NCI-H1105 (cell line): ENCODE measurements at places on chromosomes 11 and 22.

- DNase-seq: no peak
Measured at GRCh38 chr11:102966011-102966410, 10.5 kb upstream of the MMP13 start.

DNA sequence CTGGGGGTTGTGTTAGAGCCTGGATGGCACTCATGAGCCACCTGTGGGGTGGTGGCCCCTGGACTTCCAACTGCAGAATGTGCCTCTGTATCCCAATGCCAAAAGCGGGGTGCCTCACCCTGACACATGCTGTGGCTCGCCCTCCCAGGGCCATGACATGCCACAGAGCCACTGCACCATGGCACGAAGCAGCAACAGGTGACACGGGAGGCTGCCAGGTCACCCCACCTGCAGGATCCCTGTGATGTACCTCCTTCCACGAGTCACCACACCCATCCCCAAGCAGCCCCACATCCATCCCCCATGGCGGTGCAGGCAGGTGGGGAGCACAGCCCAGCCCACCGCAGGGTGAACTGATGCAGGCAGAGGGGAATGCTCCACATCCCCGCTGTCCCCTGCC lies 14.8 kb downstream of the NECTIN1 start:
- DNase-seq: no peak

DNA sequence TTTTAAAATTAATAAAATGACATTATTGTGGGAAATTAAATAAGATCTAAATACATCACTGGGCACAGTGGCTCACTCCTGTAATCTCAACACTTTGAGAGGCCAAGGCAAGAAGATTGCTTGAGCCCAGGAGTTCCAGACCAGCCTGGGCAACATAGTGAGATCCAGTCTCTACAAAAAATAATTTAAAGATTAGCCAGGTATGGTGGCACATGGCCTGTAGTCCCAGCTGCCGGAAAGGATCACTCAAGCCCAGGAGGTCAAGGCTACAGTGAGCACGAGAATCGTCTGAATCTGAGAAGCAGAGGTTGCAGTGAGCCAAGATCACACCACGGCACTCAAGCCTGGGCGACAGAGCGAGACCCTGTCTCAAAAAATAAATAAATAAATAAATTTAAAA lies 15.9 kb upstream of the CARD10 start:
- DNase-seq: no peak

- DNase-seq: no peak
Measured at GRCh38 chr11:2077061-2077802, 62.0 kb downstream of the IGF2 start.

GRCh38 chr11:109018639-109019038 lies 353.8 kb downstream of the DDX10 start:
- DNase-seq: no peak

- DNase-seq: no peak
Measured at GRCh38 chr11:3136546-3137455, 28.3 kb downstream of the OSBPL5 start.

DNA sequence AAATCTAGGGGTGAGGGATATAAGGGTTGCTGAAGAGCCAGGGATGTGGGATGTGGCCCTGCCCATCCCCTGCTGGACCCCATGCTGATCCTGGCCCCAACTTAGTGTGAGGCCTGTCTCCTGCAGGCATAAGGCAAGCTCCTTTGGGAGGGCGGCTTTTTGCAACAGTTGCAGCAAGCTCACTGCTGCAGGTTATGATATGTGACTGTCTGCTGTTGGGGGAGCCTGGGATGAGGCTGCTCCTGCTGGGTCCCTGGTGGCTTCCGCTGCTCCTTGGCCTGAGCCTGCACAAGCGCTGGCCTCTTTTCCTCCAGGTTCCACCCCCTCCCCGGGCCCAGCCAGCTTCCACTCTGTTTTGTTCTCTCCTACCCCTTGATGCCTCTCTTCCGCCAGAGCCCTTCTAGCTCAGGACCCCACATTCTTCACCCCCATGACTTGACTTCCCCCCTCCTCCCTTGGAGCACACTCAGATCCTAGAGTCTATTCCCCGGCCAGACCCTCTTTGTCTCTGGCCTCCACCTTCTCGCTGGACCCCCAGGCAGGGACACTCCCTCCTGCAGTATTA lies 35.0 kb upstream of the SYT13 start:
- no peak for DNase-seq

GRCh38 chr11:73248526-73249185 lies 23.5 kb upstream of the P2RY6 start:
- no peak for DNase-seq

DNA sequence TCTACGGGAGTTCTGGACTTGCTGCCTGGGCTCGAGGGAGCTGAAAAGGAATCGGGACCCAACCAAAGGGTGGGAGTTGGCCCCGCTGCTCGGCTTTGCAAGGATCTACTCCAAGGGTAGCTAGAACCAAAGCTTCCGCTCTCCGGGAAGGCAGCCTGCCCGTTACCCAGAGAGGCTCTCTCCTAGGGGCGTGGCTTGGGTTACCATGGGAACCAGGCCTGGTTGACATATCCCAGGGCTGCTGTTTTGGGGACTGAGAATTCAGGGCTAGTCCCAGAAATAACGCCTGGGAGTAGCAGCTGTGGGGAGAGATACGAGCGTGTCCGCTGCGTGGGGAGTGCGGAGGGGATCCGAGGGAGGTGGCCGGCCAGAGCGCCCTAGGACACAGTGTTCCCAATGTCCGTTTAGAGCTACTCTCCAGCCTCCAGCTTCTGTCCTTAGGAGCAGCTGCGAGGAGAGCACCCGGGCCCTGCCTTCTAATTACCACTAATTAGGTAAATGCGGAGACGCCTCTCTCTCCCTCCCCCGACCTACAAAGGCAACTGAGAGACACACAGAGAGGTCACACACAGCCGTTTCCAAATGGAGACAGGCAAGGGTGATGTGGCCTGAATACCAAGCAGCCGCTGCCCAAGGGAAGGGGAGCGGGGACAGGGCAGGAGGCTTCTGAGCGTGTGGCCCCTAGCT lies 141.6 kb upstream of the CADM1 start:
- DNase-seq: peak; percentile 80

- no peak for DNase-seq
Measured at GRCh38 chr11:63764679-63765647, 3.6 kb downstream of the ZFTA start.

DNA sequence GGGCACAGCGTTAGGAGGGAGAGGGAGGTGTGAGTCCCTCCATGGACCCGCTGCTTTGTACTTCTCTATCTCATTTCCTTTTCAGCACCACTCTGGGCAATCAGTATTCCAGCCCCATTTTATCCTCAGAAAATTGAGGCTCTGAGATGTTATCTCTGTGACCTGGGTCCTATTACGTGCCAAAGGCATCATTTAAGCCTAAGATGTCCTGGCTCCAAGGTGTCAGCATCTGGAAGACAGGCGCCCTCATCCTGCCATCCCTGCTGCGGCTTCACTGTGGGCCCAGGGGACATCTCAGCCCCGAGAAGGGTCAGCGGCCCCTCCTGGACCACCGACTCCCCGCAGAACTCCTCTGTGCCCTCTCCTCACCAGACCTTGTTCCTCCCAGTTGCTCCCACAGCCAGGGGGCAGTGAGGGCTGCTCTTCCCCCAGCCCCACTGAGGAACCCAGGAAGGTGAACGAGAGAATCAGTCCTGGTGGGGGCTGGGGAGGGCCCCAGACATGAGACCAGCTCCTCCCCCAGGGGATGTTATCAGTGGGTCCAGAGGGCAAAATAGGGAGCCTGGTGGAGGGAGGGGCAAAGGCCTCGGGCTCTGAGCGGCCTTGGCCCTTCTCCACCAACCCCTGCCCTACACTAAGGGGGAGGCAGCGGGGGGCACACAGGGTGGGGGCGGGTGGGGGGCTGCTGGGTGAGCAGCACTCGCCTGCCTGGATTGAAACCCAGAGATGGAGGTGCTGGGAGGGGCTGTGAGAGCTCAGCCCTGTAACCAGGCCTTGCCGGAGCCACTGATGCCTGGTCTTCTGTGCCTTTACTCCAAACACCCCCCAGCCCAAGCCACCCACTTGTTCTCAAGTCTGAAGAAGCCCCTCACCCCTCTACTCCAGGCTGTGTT lies 829 bp upstream of the APOC3 start:
- no peak for DNase-seq

GRCh38 chr11:104892723-104893511 lies 5.3 kb downstream of the CASP12 start:
- DNase-seq: no peak

- DNase-seq: no peak
Measured at GRCh38 chr11:26607725-26608506, 35.9 kb upstream of the MUC15 start.

DNA sequence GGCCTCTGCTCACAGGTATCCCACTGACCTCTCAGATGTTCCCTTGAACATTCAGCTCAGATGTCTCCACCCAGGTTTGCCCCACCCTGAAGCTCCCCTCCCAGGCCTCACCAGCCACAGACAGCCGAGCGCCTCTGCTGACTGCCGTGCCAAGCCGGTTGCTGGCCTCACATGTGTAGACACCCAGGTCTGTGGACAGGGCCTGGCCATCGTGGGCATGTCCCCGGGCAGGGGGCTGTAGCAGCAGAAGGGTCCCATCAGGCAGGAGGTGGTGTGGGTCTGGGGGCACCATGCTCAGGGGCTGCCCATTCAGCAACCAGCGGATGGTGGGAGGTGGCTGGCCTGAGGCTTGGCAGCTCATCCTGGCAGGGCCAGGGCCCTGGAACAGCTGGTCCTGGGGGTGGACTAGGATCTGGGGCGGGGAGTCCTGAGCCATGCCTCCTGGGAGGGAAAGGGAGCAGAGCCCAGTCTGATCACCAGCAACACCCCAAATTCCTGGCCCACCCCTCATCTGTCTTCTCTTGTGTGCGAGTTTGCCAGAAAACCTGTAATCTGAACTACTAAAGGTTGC lies 759 bp downstream of the ROBO4 start:
- DNase-seq: no peak

DNA sequence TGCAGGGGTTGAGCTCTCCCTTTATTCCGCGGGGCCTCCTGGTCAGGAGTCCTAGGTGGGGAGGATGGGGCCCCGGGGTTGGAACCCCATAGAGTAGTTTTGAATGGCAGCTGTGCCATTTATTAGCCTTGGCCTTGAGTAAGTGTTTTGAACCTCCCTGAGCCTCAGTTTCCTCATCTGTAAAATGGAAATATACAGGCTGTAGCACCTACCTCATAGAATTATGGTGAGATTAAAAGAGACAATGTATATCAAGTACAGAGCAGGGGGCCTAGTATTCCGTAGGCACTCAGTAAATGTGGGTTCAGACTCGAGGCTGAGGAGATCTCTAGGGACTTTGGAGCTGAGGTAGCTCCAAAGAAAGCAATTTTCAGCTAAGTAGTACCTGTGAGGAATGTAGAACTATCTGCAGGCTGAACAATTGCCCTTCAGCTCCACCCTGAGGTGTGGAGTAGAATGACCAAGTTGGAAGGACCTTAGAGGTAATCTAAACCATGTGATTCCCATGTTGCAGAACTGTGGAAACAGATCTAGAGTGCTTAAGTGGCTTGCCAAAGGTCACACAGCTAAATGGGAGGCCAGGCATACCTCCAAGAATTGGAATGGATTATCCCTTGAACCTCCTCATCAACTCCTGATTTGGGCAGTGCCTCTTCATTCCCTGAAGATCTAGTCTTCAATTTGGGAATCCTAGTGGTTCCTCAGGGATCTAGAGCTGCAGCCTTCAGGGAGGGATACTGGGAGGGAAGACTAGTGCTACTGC lies 682 bp downstream of the PGAP2 start:
- DNase-seq: no peak

DNA sequence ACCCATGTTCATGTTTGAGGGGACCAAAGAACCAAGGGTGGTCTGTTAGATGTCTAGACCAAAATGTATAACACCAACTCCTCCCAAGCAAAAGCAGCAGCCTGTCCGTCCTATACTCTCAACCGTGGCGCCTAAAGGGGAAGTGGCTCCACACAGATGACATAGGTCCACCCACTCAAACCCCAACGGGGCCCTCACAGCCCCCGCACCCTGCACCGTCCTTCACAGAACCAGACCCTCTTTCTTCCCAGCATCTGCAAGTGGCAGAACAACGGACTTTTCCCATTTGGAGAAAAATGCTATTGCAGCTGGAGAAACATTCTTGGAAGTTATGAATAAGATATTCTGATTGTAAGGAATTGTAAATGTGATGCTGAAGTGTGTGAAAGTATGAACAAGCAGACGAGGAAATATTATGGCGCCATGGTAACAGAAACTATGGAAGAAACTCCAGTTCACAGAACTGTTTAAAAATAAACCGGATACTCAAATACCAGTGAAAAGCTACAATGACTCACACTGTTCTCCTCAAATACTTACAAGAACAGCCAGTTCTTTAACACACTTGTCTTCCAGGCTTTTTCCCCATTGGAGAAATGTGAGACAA lies 76.5 kb upstream of the ARFGAP3 start:
- no peak for DNase-seq

DNA sequence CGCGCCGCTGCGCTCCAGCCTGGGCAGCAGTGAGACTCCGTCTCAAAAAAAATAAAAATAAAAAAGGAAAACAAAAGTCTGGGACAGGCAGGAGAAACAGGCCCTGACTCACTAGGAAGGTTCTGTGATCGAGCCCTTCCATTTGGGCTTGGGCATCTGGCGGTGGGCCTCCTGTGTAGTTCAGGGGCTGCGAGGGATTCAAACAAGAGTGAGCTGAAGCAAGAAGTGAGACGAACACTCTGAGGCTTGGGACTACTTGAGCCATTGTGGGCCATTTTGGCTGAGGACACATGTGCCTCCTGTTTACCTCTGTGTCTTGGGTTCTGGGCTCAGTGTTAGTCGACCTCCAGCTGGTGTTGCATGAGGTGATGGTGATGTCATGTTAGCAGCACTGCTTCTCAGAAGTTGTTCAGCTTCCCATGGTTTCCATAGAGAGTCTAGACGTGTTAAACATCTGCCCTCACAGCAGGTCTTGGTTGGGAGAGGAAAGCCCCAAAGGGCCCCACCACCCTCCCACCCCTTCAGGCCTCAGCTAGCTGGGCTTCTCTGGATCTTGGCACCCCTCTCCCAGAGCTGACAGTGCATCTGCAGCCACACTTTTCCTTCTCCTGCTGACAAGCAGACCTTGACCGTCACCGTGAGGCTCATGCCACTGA lies 57.8 kb downstream of the MED15 start:
- DNase-seq: no peak

GRCh38 chr11:27705873-27706820 lies 5.9 kb upstream of the BDNF start:
- no peak for DNase-seq

DNA sequence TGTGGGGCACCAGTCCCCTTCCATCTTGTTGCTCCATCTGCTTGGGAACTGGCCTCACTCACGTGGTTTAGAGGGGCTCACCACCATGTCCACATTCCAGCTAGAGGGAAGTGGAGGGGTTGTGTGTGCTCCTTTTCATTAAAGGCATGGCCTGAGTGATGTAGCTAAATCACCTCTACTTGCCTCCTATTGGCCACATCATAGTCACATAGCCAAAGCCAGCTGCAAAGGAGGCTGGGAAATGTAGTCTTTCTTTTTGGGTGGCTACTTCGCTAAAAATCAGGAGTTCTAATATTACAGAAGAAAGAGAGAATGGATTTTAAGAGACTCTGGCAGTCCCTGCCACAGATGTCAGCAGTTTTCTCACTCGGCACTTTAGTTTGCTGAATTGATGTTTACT lies 63.0 kb upstream of the ALX4 start:
- DNase-seq: no peak

- no peak for DNase-seq
Measured at GRCh38 chr22:25959818-25960774, 209.2 kb upstream of the SEZ6L start.

- DNase-seq: no peak
Measured at GRCh38 chr11:125332821-125333220, 163.2 kb downstream of the FEZ1 start.

- DNase-seq: no peak
Measured at GRCh38 chr11:10979529-10979928, 121.7 kb upstream of the ZBED5 start.

GRCh38 chr11:134459246-134460061 lies 47.4 kb upstream of the B3GAT1 start:
- no peak for DNase-seq

GRCh38 chr11:124612045-124612444 lies 817 bp downstream of the PANX3 start:
- peak; percentile 9 for DNase-seq
